Posterior vena cava (tissue), 2 donors: ENCODE measurements at places on chromosomes 6 and 20.

DNA sequence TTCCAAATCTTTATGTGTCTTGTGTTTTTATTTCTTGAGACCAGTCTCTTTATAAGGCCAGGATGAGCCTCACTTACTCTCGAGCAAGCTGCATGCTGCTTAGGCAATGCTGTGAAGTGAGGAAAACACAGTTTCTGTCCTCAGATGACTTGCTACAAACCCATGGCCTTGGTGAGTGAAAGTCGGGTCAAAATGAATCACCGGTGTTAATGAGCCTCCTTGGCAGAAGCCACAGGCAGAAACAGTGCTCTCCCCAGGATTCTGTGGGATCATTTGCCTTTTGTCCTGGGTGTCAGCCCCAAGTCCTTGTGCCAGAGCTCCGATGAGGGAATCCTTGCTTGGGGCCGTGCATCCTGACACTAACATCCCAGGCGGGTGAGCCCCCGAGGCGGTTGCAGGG is 482.5 kb downstream of the QKI start:
- DNase-seq = no peak

- DNase-seq = no peak
Observed at GRCh38 chr6:113903666-113904330, 46.7 kb downstream of the MARCKS start.

- no peak for DNase-seq
Observed at GRCh38 chr6:21523652-21524051, 69.9 kb upstream of the SOX4 start.

DNA sequence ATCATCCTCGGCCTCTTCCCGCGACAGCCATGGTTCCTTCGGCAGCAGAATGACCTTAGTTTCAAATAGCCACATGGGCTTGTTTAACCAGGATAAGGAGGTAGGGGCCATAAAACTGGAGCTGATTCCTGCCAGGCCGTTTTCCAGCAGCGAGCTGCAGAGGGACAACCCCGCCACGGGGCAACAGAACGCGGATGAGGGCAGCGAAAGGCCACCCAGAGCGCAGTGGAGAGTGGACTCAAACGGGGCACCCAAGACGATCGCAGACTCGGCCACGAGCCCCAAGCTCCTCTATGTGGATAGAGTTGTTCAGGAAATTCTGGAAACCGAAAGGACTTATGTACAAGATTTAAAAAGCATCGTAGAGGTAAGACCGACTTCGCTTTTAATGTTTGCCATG is 131.8 kb upstream of the MTHFD1L start:
- no peak for DNase-seq
